Activated gamma-delta T cell treated with anti-CD3 and anti-CD28 coated beads, Interleukin-2, amount 50 U/mL, for 16 hours (primary cell): ENCODE measurements at places on chromosomes 6 and 20.

DNA sequence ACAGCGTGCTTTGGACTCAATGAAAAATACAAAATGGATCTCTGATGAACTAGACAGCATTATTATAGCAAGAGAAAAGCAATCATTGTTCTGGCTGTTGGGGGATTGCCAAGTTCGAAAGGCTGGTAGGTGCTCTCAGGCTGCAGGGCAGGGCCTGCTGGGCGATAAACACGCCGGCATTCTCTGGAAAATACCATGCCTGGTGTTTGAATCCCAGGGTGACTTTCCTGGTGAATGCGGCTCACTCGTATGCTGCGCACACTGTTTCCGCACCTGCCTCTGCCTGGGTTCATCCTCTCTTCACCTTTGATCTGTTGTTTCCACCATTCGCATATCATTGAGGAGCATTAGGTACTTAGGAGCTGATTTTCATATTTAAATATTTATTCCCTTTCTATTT lies 37.4 kb downstream of the GCNT2 start:
- no peak for DNase-seq

DNA sequence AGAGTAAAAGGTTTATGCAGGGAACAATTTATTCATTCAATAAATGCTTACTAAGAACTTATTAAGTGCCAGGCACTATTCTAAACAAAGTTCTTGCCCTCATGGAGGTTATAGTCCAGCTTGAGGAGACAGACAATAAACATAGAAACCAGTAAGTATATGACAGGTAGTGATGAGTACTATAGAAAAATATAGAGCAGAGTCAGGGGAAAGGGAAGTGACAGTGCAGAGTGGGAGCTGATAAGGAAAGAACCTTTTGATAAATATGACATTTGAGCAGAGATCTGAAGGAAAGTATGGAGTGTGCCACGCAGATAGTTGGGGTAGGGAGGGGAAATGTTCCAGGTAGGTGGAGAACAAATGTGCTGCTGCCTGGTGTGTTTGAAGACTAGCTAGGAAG lies 12.1 kb downstream of the ACSS2 start:
- DNase-seq: no peak

GRCh38 chr6:140153703-140154102 lies 779.3 kb upstream of the CITED2 start:
- DNase-seq: no peak

DNA sequence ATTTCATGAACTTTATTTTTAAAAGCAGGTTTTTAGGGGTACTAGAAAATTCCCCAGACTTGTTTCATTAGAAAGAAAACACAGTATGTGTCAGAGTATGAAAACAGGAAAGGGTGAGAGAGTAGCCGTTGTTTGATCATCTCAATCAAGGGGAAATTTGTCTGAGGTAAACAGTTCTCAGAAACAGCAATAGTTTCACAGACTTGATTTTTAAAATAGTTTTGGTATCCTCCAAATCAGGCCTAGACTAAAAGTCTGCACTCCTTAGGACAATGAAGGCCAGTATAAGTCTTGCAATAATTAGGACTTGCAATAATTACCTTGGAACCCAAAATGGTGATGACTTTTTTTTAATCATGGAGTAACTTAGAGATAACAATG lies 176.6 kb upstream of the TAB2 start:
- no peak for DNase-seq

- DNase-seq: no peak
Measured at GRCh38 chr20:46129955-46130481, 11.9 kb downstream of the CD40 start.

GRCh38 chr6:143112084-143112768 lies 51.5 kb downstream of the AIG1 start:
- DNase-seq: no peak

DNA sequence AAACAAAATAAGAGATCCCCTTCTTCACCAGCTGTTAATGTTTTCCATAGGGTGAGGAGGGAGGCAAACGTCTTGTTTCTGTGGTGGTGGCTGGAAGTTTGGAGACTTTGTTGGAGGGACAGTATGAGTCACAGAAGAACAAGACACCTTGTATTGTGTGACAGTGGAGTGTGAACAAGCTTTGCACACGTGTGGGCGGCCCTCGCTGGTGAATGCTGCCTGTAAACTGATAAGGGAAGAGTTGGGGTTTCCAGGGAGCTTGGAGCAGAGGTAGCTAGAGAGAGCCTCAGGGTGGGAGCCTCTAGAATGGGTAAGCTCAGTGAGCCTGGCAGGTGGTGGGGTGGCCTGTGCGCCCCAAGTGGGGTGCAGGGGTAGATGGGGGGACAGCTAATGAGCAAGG lies 78.3 kb downstream of the ZDHHC14 start:
- DNase-seq: no peak
